Naive thymus-derived CD4-positive, alpha-beta T cell (primary cell): ENCODE measurements at places on chromosomes 12 and 14. TPM values are rescaled to one million over a fixed set of nuclear protein-coding genes. Genes with fewer than 3 reads are reported as not detected.

GRCh38 chr12:98559666-98560065, 33.8 kb upstream of the SLC25A3 start:
- DNase-seq, result no peak

DNA sequence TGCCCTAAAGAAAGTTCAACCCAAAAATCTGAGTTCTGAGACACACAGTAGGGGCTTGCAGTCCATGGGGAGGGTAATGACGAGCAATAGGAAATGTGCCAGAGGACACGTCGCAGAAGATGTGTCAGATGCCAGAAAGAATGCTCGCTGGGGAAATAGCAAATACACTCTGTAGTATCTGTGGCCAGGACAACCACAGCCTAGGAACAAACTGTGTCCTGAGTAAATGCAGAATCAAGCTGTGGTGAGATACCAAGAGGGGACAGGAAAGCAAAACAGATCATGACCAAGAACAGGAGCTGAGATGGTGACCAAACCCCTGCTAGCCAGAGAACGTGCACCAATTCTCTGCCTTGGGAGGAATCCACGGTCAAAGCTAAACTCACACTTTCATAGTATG, 9.1 kb downstream of the CRACR2A start:
- no peak for DNase-seq

GRCh38 chr14:50977863-50978528, 33.7 kb upstream of the PYGL start:
- no peak for DNase-seq

DNA sequence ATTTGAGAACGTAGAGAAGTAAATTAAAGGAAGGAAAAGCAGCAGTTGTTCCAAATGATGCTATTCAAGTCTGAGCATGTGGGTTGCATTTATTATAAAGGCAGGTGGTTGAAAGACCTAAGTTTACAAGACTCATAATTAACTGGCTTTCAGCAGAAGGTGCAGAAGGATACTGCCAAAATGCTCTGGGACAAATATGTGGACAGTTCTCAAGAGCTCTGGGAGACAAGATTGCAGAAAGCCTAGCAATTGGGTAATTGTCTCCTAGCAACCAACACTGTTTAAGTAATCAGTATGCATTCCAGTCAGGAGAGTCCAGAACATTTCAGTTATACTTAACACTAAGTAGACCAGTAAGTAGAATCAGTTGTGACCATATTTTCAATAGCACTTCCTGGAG, 131.5 kb downstream of the GPR135 start:
- DNase-seq, result no peak

DNA sequence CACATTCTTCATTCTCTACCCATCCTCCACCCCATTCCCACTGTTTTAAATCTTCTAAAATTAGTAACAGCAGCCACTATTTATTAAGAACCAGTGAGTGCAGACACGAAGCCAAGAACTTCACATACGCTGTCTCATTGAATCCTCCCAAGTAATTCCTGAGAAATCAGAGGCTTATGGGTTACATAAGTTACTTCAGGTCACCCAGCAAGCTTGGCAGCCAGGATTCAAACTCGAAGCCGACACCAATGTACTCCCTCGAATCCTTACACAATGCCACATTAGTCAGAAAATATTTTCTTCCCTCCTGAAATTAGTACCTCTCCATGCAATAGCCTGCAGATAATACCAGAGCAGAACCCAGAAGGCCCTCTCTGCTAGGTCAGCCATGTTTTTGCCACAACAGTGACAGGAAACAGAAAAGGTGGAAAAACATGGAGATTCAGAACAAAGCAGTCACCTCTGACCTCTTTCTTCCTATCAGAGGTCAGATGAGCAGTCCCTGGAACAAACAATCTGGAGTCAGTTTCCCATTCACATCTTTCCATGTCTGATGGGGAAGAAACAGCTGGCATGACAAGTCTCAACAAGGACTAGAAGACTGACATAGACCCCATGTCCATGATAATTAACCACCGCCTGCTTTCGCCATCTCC, 16.4 kb downstream of the NID2 start:
- DNase-seq, result no peak

OTUB2 gene
- 0.65 TPM for total RNA-seq

- no peak for DNase-seq
These were observed 75.3 kb upstream of the DUSP6 start for GRCh38 chr12:89427508-89428156.

- DNase-seq, result no peak
These were observed 138.6 kb downstream of the SLC8A3 start for GRCh38 chr14:70050136-70050535.

DNA sequence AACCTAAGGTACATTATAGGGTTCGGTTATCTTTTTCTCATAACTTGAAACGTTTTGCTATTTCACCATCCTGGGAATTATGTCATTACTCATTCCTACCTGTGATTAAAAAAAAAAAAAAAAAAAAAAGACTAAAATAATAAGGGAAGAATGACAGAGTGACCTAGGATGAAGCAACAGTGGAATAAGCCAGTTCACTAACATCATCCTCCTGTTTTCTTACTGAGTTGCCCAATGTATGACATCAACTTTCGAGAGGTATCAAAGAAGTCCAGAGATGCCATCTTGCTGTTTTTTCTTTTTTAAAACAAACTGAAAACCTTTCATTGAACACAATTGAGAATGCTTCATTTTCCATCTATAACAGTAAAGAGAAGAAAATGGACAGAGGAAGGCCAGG, 42.8 kb downstream of the AMN start:
- no peak for DNase-seq

DNA sequence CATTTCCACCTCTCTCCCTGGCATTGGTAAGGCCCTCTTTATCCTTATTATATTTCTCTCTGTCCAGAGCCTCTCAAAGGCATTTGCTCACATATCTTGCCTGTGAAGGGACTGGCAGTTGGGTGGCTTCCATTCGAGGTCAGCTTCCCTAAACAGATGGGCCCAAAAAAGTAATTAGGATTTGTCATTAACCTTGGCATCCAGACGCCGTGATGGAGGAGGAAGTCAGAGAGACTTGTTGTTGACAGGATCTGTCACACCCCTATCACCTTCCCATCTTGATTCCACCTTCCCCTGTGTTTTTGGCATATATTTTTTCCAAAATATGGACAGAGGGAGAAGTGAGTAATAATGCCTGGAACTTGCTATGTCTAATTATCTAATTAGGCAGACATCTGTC, 54.0 kb upstream of the OAS1 start:
- no peak for DNase-seq

DNA sequence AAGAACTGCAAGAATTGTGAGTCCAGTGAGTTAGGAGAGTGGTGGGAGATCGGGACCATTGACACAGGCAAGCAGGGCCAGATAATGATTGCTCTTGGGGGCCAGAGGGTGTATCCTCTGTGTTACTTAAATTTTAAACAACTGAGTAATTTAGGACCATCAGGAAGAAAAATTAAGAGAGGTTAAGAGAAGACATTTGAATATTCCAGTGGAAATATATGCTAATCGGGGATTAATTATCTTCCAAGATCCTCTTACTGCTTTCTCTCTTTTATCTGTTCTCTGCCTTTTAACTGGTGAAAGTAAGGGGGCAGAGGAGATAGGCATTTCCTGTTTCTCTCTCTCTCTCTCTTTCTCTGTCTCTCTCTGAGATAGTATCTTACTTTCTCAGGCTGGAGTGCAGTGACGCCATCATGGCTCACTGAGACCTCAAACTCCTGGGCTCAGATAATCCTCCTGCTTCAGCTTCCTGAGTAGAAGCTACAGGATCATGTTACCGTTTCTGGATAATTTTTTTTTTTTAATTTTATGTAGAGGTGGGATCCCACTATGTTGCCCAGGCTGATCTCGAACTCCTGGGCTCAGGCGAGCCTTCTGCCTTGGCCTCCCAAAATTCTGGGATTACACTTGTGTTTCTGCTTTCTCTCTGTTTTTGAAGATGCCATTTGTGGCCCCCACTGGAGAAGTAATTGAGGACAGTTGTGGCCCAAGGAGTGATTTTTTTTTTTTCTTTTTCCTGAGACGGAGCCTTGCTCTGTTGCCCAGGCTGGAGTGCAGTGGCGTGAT, 85.1 kb downstream of the DIP2B start:
- peak; percentile 43 for DNase-seq

- DNase-seq, result no peak
These were observed 283.2 kb downstream of the TTC8 start for GRCh38 chr14:89107626-89108025.

- no peak for DNase-seq
These were observed 69.2 kb downstream of the C2CD5 start for GRCh38 chr12:22474970-22475720.

TEX52 gene
- not detected for total RNA-seq

DNA sequence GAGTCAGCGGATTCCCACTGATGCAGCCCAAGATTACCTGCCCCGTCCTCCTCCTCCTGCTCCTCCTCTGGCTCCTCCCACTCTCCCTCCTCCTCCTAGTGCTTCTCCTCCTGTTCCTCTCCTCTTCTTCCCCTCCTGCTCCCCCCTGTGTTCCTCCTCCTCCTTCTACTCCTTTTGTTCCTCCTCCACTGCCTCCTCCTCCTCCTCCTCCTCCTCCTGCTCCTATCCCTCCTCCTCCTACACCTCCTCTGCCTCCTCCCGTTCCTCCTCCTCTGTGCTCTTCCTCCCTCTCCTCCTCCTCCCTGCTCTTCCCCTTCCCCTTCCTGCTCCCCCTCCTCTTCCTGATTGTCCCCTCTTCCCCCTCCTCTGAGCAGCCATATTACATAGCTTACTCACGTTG, 141.3 kb downstream of the CACNA1C start:
- DNase-seq, result no peak
